ENCODE measurements at places on chromosomes 11 and 22.

- DNase-seq = no peak
Observed at GRCh38 chr11:2409611-2410468, 9.3 kb downstream of the TSSC4 start.

- DNase-seq = no peak
Observed at GRCh38 chr11:126969865-126970479, 30.6 kb downstream of the KIRREL3 start.

GRCh38 chr11:15208378-15209222, 93.9 kb downstream of the INSC start:
- DNase-seq = peak; percentile 48

GRCh38 chr11:105092256-105093239, 47.0 kb downstream of the CARD18 start:
- DNase-seq = no peak

DNA sequence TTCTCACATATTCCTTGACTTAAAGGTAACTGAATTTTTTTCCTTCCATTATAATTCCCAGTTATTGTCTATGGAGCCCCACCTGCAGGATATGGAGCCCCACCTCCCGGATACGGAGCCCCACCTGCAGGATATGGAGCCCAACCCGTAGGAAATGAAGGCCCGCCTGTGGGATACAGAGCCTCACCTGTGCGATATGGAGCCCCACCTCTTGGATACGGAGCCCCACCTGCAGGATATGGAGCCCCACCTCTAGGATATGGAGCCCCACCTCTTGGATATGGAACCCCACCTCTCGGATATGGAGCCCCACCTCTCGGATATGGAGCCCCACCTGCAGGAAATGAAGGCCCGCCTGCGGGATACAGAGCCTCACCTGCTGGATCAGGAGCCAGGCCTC, 28.1 kb downstream of the WBP2NL start:
- DNase-seq = no peak

DNA sequence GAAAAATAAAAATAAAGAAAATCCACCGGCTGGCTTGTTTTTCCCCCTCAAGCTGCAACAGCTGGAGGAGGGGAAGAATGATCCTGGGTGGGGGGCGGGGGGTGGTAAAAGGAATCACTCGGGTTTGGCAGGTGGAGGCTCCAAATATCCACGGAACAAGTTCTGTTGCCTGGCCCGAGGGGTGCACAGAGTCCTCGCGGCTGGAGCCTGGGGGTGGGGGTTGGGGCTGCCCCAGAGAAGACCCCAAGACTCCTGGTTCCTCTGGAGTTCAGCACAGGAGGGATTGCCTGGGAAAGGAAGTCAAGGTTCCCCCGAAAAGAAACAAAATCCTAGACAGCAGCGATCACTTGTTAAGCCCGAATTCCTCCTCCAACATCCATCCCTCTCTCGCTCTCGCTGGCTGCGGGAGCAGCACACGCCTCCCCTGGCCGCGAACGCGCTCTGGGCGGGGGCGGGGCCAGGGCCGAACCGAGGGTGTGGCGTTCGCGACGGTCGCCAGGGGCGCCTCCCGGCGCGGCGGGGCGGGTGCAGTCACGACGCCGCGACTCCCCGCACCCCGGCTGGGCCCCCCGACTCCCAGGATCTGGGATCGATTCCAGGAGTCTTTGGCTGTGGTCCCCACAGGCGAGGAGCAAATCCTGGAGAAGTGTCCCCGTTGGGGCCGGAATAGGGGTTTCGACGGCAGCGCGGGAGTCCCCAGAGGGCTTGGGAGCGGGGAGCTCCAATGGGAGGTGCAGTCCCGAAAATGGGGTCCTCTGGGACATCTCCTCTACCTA, at the start of gene KCNA4:
Gene KCNA4, minus strand, starts transcription at position 443 of the 776 bp plus-strand sequence. CDS start 4,352 bp downstream, outside the sequence.
- DNase-seq = peak; percentile 33

- no peak for DNase-seq
Observed at GRCh38 chr11:113570906-113571305, 95.7 kb upstream of the DRD2 start.

DNA sequence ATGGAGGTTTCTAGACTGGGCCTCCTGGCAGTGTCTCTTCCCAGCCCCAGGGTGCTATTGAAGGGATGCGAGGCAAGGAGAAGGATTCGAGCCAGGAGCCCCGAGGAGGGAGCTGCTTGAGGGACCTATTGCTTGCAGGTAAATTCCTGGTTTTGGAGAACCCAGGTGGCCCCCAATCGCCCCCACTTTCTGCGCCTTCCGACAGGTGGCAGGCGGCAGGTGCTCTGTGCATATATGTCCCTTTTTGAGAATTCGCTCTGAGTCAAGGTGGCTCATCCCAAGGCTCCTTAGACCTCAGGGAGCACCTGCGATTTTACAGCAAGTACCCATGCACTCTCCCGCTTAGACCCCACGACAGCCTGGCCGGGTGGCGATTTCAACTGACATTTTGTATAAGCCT, 40.3 kb upstream of the SHISAL1 start:
- no peak for DNase-seq

DNA sequence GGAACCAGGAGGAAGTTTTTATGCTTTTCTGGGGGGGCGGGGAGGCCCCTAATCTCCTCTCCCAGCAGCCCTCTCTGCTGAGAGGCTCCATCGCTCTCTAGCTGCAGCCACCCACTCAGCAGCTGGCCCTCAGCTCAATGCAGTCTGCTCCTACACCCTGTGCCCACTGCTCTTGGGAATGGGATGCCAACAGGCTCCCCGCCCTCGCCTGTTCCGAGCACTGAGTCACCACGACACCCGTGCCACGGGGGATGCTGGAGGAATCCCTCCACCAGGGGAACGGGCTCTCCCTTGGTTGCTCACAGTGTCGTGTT, 23.5 kb upstream of the SUSD2 start:
- DNase-seq = no peak

GRCh38 chr11:65718964-65719492, 1.6 kb downstream of the RNASEH2C start:
- DNase-seq = no peak

DNA sequence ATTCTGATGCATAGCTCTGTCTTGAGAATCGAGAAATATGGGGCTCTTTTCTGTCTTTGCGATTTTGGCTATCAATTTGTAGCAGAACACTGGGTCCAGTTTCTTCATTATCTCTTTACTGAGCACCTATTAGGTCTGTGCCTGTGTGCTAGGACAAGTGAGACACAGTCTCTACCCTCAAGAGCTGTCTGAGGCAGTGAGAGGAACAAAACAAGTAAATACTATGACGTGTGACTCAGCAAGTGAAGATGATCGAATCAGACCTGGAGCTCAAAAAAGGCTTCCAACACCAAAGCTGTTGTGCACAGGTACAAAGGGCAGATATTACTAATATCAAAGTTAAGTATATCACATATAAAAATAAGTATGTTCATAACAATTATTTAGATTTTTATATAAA, 52.4 kb downstream of the LGR4 start:
- DNase-seq = no peak
